ENCODE measurements at places on chromosomes 5 and 9.

- no peak for DNase-seq
Measured at GRCh38 chr5:179833056-179833708, 12.5 kb downstream of the SQSTM1 start.

GRCh38 chr9:126643945-126644527 is 30.3 kb downstream of the LMX1B start:
- DNase-seq: no peak

- DNase-seq: no peak
Measured at GRCh38 chr5:43242196-43242595, 50.2 kb downstream of the NIM1K start.

DNA sequence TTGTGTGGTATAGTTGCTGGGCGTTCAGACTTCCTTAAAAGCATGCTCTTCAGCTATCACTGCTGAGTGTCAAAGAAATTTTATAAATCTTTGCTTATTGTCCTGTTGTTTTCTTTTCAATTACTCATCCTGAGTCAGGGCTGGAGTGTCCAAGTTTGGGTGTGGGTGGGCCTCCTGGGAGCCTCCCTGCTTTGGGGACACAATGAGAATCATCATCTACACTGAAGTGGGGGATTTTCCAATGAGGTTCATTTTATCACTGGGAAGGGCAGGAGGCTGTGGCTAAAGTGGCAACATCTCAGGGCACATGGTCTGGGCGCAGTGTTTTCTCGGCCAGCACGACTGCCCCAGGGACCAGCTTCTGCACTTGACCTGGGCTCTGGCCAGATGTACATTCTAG is 19.5 kb downstream of the GFPT2 start:
- DNase-seq: no peak

DNA sequence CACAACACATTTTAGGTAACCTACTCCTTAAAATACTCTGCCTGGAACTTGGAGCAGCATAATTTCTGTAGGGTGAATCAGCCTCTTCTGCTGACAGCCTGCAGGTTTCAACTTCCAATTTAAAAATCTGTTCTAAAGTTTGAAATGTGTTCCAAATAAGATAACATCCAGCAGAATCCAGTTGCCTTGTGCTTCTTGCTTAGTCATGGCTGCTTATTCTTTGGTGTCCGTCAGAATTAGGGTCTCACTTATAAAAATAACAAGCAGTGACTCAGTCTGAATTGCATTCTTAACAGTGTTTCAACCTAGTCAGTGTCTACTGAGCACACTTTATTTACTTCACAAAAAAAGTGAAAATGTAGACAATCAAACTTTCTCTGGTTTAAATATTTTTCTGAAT is 3.7 kb downstream of the CDH6 start:
- no peak for DNase-seq

DNA sequence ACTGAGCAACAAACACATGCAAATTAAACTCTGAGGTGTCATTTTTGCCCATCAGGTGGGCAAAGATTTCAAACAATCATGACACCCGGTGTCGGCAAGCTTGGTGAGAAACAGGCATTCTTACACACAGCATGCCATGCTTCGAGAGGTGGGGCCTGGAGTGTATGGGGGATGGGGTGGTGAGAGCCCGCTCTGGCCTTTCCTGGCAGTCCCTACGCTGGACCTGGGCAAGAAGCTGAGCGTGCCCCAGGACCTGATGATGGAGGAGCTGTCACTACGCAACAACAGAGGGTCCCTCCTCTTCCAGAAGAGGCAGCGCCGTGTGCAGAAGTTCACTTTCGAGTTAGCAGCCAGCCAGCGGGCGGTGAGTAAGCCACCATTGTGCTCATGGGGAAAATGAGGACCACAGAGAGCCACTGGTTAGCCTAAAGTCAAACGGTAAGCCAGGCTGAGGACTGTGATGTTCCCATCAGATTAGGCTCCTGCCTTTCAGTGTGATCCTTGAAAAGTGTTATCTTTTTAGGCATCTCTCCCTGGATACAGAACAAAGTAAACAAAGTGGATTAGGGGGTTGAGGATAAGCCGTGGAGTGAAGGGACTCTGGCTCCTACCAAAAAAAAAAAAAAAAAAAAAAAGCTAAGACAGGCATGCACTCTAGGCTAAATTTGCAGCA is 9.4 kb downstream of the MYOZ3 start:
- DNase-seq: no peak

- DNase-seq: no peak
Measured at GRCh38 chr9:26157411-26157810, 479.2 kb upstream of the TUSC1 start.

DNA sequence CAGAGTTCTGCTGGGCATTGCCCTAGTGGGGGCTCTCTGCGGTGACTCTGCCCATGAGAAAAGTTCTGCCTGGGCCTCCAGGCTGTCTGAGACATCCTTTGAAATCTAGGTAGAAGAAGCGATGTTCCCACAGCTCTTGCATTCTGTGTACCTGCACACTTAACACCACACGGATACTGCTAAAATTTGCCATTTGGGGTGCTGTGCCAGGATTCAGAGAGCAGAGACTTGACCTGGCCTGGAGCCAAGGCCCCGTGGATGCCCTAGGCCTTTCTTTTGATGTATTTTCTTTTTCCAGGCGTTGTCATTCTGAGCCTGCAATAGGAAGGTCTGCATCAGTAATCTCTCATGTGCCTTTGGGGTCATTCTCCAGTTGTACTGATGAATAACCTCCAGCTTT is 89.3 kb upstream of the IL12B start:
- DNase-seq: no peak

- no peak for DNase-seq
Measured at GRCh38 chr9:89808076-89808755, 203.4 kb downstream of the GADD45G start.

- no peak for DNase-seq
Measured at GRCh38 chr9:91896097-91896496, 53.9 kb downstream of the ROR2 start.

GRCh38 chr9:119955276-119955675 is 586.0 kb upstream of the BRINP1 start:
- DNase-seq: no peak

- no peak for DNase-seq
Measured at GRCh38 chr9:93261281-93261680, 77.3 kb downstream of the WNK2 start.

- DNase-seq: no peak
Measured at GRCh38 chr9:120532475-120532874, 47.5 kb downstream of the CDK5RAP2 start.

DNA sequence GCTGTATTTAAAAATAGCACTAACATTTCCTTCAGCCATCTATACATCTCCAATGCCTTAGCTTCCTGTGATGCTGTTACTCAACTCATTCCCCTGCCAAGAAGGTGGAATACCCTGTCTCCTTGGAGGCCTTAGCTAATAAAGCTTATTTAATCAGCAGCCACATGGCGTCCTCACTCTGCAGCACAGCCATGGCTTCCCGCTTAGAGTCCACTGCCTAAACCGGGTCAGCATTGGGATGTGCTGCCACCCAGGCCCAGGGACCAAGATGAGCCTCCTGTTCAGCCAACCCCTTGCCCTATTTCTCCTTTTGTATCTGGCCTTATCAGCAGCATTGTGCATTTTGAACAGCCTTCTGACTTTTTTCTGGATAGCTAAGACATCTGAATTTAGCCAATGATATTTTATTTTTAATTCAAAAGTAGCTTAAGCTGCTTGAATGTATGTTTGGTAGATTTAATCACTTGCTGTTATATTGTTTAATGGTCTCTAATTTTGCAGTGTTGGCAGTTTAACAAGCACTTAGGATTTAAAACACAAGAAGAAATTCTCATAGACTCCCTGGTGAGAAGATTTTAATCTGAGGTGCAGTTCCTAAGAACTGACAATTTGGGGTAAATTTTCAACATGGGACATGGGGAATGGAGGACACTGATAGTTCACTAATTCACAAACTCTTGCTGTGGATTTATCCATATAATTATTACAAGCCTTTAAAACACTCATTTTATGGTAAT is 113.0 kb downstream of the RPS23 start:
- DNase-seq: no peak
